NCI-H2081 (cell line): ENCODE measurements at places on chromosomes 16 and 17.
A peak's percentile ranks its signal among the peaks of the same experiment; 100 is the strongest.

GRCh38 chr17:50076591-50077235 is 18.4 kb upstream of the PDK2 start:
- no peak for DNase-seq

DNA sequence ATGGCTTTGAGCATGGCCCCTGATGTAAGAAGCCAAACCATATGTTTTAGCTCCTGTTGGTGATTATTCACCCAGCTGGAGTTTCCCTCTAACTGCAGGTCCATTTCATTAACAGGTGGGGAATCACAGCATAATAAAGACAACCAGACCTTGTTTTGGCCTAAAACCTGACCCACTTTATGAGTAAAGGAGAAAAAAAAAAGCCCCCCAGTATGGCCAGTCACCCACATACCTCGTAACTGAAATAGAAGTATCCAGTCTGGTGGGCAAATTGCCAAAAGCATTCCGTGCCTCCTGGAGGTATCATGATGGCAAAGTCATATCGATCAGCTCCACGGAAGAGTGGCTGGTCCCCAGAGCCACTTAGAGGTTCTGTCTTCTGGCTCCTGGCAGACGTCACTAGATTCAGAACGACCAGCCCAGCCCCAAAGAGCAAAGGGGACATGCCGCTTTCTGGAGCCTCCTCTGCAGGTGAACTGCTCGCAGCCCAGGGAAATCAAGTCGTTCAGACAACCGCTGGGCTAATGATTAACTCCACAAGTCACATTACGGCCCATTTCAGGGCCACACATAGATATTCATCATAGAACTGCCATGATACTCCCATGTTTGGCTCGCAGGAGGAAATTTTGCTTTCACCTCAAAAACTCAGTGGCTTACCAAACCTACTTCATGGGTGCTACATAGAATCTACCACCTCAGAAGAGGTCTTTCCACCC is at the start of gene TMED6:
TSS of gene TMED6 (minus strand) at position 478 of the 719 bp plus-strand sequence. CDS start at position 445, 33 bp downstream.
- no peak for DNase-seq

DNA sequence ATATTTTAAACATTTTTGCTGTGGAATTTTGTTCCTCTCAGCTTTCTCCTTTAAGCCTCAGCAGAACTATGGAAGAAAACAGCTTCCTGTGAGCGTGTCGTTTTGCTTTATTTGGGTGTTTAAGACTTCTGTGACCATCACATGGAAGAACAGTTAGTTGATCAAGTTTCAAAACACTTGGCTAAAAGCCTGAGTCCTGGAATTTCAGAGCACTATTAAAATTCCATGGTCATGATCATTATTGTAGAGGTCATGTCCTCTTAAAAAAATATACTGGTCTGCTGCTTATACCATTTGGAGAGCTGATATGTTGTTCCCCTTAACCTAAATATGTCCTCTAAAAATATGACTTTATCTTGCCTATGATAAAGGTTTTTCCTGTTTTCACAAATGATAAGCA is 12.6 kb upstream of the CDR2 start:
- no peak for DNase-seq

DNA sequence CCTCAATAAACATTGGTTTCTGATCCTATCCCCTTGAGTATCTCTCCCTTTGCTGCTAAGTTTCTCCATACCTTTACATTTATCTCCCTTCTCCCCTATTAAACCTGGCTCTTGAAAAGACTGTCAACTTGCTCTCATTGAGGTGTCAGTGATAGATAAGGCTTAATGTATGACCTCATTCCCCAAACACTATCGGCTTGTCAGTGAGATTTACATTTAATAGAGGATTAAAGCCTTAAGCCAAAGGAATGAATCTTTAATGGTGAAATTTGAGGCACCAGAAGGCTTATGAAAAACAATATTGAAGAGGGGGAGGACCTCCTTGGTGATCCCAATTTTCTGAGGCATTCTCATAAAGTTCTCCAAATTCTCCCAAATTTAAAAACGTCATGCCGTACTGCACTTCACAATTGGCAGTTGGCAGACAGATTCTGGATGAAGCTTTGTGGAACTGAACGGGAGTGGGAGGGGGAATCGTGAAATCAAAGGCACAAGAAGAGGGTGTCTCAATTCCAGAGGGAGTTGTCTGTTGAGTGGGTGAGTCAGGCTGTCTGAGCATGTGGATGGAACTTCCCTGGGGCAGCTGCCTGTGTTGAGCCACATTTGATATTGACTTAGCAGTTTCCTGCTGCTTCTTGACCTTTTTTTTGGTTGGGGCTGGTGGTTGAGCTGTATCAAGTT is 478.8 kb downstream of the NPIPA7 start:
- no peak for DNase-seq

- DNase-seq, result no peak
Measured at GRCh38 chr17:2964831-2965230, 98.6 kb downstream of the OR1D5 start.

GRCh38 chr16:50065624-50066481 is at the start of gene HEATR3:
TSS of gene HEATR3 (plus strand) at chr16:50065970. CDS start at chr16:50066132, 162 bp downstream.
- DNase-seq, result peak; percentile 80

GRCh38 chr16:15636392-15636873 is 6.5 kb downstream of the MARF1 start:
- no peak for DNase-seq

DNA sequence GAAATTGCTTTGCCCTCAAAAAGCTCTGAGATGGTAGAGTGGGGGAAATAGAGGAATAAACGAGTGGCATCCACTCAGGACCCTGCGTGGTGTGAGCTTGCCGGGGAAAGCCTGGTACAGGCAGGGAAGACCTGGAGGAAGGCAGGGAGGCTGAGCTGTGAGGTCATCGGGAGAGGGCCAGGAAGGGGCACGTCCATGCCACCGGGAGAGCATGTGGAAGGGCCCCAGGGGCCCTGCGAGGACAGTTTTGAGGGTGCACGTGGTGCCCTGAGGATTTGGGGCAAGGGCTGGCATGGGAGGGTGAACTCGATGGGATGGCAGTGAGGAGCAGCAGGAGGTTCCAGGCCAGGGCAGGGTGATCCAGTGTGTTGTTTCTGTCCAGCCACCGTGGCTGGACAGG is 56.3 kb upstream of the CBFA2T3 start:
- DNase-seq, result no peak

DNA sequence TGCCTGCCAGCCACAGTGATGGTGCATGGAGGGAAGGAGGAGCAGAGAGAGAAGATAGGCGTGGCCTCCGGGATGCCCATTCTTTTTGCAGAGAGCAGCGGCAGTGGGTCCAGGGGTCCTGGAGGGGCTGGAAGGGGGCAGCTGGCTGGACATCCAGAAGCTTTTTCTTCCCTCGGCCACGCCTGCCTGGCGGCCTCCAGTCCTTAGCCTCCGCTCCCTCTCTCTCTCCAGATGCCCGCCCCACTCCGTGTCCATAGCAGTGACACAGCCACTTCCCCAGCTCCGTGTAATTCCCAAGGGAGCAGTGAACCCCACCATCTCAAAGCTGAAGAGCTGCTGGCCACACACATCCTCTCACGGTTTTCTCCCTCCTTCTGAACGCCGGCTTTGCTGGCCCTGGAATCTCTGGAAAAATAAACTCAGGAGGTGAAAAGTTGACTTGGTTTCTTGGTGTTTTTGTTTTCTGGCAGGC is 26.3 kb upstream of the CDC42EP4 start:
- no peak for DNase-seq

GRCh38 chr17:18002171-18002570 is 29.5 kb downstream of the DRC3 start:
- DNase-seq, result no peak

DNA sequence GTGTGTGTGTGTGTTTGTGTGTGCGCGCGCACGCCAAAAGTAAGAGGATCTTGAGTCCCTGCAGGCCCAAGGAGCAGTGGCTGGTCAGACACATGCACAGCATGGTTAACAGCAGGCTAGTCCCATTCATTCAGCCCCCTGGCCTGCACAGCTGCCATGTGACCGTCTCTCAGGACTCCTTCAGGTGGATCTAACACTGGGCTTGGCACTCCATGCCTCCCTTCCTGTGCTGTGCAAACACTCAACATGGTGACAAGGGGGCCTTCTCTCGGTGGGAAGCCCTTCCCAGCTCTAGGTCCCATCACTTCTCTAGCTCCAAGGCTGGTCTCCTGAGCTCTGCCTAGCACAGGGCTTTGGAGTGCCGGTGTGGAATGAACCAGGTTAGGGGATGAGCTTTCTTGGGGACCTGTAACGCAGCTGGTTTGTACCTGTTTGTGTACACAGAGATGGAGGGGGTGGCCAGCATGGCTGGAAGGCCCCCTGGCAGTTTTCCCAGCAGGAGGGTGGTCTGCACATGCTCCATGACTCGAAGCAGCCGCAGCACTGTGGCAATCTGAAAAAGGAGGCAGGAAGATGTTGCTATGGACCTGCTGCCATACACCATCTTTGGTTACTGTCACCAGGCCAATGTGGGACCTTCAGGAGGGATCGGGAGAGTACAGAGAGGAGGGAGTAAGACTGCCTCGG is 69.4 kb upstream of the GCSH start:
- no peak for DNase-seq

GRCh38 chr16:2719328-2720063 is 528 bp downstream of the PRSS27 start:
- no peak for DNase-seq

DNA sequence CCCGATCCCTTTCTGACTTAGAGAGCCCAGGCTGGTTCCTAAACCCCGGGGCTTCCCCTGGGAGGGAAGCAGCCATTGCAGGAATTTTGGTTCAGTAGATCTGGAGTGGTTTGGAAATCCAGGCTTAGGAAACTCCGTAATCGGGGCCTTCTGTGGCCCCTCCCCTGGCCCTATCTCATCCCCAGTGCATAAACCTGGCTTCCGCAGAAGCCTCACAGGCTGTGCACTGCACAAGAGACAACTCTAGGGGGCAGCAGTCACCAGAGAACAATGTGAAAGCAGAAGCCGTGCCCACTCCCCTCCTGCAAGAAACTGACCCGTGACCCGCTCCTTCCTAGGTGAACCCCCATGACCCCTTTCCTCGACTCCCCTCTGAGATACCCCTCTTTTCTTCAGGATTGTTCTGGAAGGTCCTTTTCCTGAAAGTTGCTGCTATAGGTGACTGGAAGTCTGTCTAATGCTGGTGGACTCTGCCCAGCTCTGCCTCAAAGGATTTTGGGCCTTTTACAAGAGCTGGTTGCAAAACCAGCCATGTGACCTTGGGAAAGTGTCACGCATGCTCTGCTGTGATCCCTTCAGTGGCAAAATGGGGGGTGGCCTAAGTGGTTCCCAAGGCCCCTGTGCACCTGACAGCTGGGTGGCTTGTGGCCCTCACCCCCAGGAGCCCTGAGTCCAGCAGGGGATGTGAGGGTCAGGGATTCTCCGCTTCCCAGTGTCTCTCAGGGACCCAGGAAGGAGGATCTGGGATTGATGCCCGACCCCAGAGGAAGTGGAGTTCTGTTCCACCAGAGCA is 14.4 kb downstream of the GUCY2D start:
- DNase-seq, result peak; percentile 18

- no peak for DNase-seq
Measured at GRCh38 chr17:73797594-73798110, 153.4 kb upstream of the SDK2 start.

- no peak for DNase-seq
Measured at GRCh38 chr16:68369697-68370580, 59.1 kb downstream of the PRMT7 start.

GRCh38 chr17:34926661-34927060 is 34.6 kb downstream of the CCT6B start:
- no peak for DNase-seq

DNA sequence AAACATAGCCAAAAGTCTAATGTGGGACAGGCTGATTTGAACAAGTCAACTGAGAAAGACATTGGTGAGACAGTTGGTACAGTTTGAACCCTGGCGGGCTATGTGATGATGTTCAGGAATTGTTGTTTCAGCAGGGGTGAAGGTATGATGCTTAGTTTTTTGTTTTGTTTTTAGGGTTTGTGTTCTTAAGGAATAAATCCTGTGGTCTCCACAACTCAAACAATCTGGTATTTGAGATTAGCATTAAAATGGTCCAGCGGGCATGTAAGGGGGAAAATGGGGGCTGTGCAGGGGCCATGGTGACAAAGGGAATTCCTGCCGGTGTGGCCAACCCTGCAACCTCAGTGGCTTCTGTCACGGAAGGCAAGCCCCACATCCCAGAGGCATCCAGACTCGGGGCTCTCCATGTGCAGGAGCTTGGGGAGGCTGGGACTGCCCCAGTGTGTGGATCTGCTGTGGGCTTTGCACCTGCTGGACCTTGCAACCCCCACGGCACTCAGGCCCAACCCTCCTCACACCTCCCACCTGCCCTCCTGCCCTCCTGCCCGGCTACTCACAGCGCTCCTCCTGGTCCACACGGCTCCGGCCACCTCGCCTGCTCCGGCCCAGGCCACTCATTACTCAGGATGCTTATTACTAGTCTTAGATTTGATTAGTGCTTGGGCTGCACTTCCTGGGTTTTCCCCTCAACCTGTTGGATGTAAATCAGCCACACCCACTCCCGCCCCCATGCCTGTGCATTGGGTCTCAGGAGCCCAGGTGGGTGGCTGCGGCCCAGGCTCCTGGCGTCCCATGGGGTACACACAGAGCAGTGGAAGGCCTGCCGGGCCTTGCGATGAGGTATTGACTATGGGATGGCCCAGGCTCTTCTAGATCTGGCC is at the start of gene TNFRSF13B:
TSS of gene TNFRSF13B (minus strand) at position 661 of the 881 bp plus-strand sequence. CDS start at position 618, 43 bp downstream.
- DNase-seq, result no peak

GRCh38 chr17:45648642-45649041 is 135.5 kb upstream of the CRHR1 start:
- no peak for DNase-seq

GRCh38 chr16:53949715-53950410 is 245.9 kb downstream of the FTO start:
- peak; percentile 2 for DNase-seq

DNA sequence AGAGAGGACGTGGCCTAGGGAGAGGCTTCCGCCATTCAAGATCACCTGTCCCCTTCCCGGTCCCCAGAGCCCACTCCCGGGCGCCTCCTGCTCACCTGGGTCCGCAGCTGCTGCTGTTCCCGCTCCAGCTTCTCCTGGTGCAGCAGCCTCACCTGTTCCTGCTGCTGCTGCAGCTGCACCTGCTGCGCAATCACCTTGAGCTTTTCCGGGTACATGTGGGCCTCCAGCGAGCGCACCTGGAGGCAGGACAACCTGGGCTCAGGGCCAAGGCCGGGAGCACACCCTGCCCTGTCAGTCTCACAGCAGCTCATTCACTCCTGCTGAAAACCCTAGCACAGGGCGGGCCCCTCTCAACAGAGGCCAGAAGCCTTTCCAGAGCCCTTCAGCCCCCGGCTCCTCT is 12.5 kb downstream of the TFAP4 start:
- peak; percentile 93 for DNase-seq

GRCh38 chr16:66534376-66534799 is 15.5 kb downstream of the TK2 start:
- DNase-seq, result no peak
